H9 (cell line): ENCODE measurements at places on chromosomes 11 and 22. TPM values are rescaled to one million over a fixed set of nuclear protein-coding genes. Genes with fewer than 3 reads are reported as not detected.

GRCh38 chr11:119315131-119316015, 1.6 kb downstream of the MCAM start:
- H3K27me3 ChIP-seq, result peaks cover 9% of the 10 kb centered on the region; the same call in 1 of the 2 replicates
- DNase-seq, result peak; percentile 82
- H3K4me1 ChIP-seq, result peaks cover 15% of the 10 kb centered on the region; the same call in 1 of the 2 replicates
- peak overlapping the region; percentile 66 for H3K4me3 ChIP-seq
- peaks cover 25% of the 10 kb centered on the region for H3K36me3 ChIP-seq

DNA sequence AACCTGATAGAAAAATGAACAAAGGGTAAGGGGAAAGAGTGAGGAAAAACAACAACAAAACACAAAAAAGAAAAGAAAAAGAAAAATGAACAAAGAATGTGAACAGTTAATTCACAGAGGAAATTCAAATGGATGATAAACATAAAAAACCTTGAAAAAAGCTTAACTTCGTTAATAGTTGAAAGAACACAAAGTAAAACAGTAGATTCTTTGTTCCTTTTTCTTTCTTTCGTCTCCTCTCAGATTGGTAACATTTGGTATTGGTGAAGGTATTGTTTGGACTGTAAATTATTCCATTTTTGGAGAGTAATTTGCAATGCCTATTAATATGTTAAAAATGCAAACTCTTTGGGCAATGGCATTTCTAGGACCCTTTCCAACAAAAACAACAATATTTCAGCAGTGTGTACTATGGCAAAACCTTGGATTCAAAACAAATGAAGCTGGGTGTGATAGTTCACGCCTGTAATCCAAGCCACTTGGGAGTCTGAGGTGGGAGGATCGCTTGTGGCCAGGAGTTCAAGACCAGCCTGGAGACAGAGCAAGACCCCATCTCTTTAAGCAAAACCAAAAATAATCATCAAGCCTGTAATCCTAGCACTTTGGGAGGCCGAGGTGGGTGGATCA, 3.3 kb upstream of the BACE1 start:
- no peak overlapping the region for H3K4me3 ChIP-seq
- no peak overlapping the region for H3K27ac ChIP-seq
- H3K36me3 ChIP-seq, result no peaks in the 10 kb centered on the region
- no peaks in the 10 kb centered on the region for H3K27me3 ChIP-seq
- no peaks in the 10 kb centered on the region for H3K4me1 ChIP-seq
- DNase-seq, result no peak

GRCh38 chr11:120124355-120124754, 13.6 kb downstream of the TRIM29 start:
- no peak overlapping the region for H3K27ac ChIP-seq
- no peak overlapping the region for H3K4me3 ChIP-seq
- no peaks in the 10 kb centered on the region for H3K4me1 ChIP-seq
- H3K27me3 ChIP-seq, result no peaks in the 10 kb centered on the region
- no peak for DNase-seq
- 0 out of 3 replicates have a peak, but pooled peaks cover 5% of the 10 kb centered on the region for H3K36me3 ChIP-seq

DNA sequence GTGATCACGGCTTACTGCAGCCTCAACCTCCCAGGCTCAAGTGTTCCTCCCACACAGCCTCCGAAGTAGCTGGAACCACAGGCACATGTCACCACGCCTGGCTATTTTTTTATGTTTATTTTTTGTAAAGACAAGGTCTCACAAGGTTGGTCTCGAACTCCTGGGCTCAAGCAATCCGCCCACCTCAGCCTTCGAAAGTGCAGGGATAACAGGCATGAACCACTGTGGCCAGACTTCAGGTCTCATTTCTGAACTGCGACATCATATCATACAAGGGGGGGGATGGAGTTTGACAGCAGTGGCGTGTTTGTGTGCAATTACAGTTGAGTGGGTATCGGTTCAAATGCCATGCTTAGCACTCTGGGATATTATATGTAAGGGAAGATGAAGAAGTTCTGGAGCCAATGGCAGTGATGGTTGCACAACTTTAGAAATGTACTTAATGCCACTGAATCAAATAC, 6.9 kb downstream of the NAALADL1 start:
- no peaks in the 10 kb centered on the region for H3K36me3 ChIP-seq
- H3K4me3 ChIP-seq, result no peak overlapping the region
- H3K27me3 ChIP-seq, result no peaks in the 10 kb centered on the region
- no peak overlapping the region for H3K27ac ChIP-seq
- no peaks in the 10 kb centered on the region for H3K4me1 ChIP-seq

- H3K27ac ChIP-seq, result no peak overlapping the region
- no peaks in the 10 kb centered on the region; the same call in 1 of the 2 replicates for H3K27me3 ChIP-seq
- H3K36me3 ChIP-seq, result no peaks in the 10 kb centered on the region
- DNase-seq, result no peak
- H3K4me3 ChIP-seq, result no peak overlapping the region
These were observed 106.2 kb downstream of the PKNOX2 start for GRCh38 chr11:125270711-125271110.

DNA sequence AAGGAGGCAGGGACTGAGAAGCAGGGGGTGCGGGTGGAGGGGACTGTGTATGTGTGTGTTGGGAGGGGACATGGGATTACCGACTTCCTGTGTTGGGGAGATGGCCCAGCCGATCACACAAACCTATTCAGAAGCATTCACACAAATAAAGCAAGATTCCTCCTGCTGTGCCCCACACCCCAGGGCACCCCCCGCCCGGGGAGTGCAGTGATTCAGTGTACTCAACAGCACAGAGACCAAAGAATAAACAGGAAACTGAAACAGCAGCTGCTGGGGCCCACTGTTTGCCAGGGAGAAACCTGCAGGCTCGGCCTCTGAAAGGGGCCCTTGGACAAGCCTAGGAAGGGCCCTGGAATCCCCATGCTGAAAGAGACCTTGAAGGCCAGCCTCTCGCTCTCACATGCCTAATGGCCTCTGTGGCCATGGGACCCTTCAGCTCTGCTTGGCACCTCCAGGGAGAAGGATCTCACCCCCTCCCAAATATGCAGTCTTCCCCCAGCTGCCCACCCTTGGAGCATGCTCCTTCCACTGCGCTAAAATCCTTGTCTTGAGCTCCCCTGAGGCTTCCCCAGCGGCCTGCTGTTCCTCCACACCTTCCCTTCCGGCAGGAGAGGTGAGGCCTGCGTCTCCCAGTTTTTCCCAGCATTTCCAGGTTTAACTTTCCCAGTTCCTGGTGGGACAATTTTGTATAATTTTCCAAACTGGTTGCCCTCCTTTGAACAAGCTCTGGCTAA, 72.9 kb downstream of the CSNK2A3 start:
- no peak overlapping the region for H3K27ac ChIP-seq
- peak; percentile 53 for DNase-seq
- H3K27me3 ChIP-seq, result no peaks in the 10 kb centered on the region
- no peaks in the 10 kb centered on the region for H3K4me1 ChIP-seq

DNA sequence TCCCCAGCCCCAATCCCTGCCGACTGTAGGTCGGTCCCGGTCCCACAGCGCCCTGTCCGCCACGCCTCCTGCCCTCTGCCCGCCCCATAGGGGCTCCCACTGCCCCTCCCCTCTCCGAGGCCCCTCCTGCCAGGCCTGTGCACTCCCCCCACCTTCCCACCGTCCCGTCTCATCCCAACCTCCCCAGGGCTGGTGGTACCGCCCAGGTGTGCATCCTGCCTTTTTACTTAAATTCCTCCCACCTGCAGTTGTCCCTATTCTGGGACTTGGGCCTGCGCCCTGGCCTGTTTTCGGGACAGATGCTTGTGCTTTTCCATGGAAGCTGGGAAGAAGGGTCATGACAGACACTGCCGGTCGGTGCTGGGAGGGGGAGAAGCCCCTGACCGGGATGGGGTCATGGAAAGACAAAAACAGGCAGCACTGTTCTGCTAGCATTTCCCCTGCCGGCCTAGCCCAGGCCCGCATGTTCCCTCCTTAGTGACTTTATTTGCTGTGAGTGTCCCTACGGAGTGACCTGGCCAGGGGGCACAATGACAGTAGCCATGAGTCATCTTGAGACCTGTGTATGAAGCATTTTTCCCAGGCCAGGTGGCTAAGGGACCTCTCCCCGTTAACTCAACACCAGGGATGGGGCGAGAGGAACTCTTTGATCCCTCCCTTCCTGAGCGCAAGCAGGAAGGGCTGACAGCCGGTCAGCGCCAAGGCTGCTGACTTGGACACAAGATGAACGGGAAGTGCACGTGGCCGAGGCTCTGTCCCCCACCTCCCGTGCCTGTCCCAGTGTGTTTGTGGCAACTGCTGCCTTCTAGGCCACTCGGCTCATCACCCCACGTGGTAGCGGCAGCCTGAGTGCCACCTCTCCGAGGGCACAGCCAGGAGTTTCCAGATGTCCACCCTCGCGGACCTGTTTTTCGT, 7.1 kb downstream of the TBX1 start:
- DNase-seq, result peak; percentile 68
- peak overlapping the region; percentile 68 for H3K4me3 ChIP-seq
- peaks cover 4% of the 10 kb centered on the region; the same call in 1 of the 2 replicates for H3K4me1 ChIP-seq
- H3K27me3 ChIP-seq, result peaks cover 56% of the 10 kb centered on the region
- H3K27ac ChIP-seq, result no peak overlapping the region

DNA sequence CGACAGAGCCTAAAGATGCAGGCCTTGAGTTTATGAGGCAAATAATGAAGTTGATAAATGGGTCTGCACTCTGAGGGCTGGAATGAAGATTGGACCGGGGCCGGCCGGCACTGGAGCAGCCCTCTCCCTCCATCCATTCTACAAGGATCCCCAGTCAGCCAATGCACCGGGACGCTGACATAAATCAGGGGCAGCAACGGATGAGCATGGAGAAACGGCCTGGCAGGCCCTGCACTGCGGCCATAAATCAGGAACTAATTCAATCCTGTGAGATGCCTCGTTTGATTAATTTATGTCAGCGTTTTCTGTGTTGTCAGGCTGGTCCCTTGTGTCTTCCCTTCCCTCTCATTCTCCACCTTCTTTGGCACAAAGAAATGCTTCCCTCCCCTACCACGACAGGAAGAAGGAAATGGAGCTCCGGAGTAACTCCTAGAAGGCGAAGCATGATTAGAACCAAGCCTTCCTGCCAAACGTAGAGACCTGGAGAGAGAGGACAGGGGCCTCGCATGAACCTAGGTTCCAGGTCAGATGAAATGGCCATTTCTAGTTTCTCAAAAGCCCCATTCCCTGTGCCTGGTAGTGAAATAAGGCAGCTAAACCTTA, 358.4 kb downstream of the OPCML start:
- no peaks in the 10 kb centered on the region for H3K27me3 ChIP-seq
- H3K36me3 ChIP-seq, result no peaks in the 10 kb centered on the region
- no peak for DNase-seq
- no peak overlapping the region for H3K27ac ChIP-seq
- no peak overlapping the region for H3K4me3 ChIP-seq
- H3K4me1 ChIP-seq, result no peaks in the 10 kb centered on the region

DNA sequence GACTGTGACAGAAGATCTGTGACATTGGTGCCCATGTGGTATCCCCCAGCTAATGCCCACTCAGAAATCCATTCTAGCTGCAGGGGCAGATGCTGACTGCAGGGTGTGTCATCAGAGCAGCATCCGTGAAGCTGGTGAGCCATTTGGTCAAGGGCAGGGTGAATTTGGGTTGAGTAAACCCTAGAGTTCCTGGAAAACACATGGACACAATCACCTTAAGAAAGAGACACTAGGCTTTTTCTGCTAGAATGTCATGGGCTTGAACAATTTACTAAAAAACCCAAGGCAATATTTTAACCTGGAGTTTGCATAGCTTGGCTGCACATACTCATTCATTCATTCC, 100.0 kb downstream of the ADAMTS15 start:
- H3K36me3 ChIP-seq, result no peaks in the 10 kb centered on the region; the same call in 2 of the 3 replicates
- no peak overlapping the region for H3K4me3 ChIP-seq
- no peak overlapping the region for H3K27ac ChIP-seq
- H3K27me3 ChIP-seq, result no peaks in the 10 kb centered on the region
- no peaks in the 10 kb centered on the region for H3K4me1 ChIP-seq

- H3K36me3 ChIP-seq, result no peaks in the 10 kb centered on the region
- H3K4me1 ChIP-seq, result peaks cover 6% of the 10 kb centered on the region; the same call in 1 of the 2 replicates
- H3K4me3 ChIP-seq, result no peak overlapping the region
- no peak overlapping the region for H3K27ac ChIP-seq
- no peaks in the 10 kb centered on the region for H3K27me3 ChIP-seq
These were observed 24.9 kb downstream of the CD44 start for GRCh38 chr11:35163702-35164496.

GRCh38 chr11:7486781-7487140, 1.5 kb downstream of the OLFML1 start:
- H3K27me3 ChIP-seq, result no peaks in the 10 kb centered on the region
- no peak overlapping the region for H3K4me3 ChIP-seq
- peaks cover 3% of the 10 kb centered on the region; the same call in 1 of the 2 replicates for H3K4me1 ChIP-seq
- no peak overlapping the region for H3K27ac ChIP-seq

DNA sequence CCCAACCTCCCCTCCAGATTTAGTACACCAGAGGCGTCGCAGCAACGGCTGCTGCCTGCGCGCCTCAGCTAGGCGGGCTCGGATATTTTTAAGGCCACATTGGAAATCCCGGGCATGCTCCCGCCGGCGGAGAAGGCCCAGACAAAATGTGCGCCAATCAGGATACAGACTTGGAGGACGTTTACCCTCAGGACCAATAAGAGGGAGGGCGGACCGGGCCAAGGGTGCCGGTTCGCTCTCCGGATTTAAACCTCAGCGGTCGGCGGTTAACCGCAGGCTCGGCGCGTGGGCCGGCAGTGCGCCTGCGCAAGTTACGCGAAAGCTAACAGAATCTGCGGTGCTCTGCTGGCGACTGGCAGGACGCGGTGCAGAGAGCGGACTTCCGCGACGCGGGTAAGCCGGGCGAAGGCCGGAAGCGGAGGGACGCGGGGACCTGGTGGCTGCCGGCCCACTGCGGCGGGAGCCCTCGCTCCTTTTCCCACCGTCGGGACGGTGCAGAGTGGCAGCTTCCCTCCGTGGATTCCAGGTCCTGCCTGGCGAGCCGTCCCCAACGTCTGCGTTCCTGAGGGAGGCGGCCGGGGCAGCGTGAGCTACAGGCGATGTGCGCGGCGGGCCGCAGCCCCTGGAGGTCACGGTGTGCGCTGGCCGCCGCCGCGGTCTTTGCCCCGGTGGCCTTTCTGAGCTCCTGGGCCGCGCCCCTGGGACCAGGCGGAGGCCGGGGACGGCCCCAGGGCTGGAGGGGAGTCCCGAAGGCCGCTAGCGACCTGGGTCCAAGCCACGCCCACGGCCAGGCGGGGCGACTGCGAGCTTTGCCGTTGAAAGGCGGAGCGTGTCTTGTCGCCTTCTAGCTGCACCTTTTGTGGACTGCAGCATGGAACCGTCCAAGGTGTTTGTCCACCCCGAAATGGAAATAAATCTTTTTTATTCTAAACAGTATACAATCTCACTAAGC, at the start of gene HYLS1:
HYLS1 (plus strand) TSS at position 296 of the 952 bp plus-strand sequence. CDS start 11,701 bp downstream, outside the sequence.
- H3K27me3 ChIP-seq, result no peaks in the 10 kb centered on the region
- H3K36me3 ChIP-seq, result peaks cover 6% of the 10 kb centered on the region
- peak; percentile 97 for DNase-seq
- no peak within 1 kb of the TSS for H3K27ac ChIP-seq
- H3K4me3 ChIP-seq, result peak within 1 kb of the TSS; percentile 79
- no peaks in the 10 kb centered on the region for H3K4me1 ChIP-seq

- H3K27ac ChIP-seq, result no peak overlapping the region
- no peak overlapping the region for H3K4me3 ChIP-seq
- H3K4me1 ChIP-seq, result no peaks in the 10 kb centered on the region
- H3K27me3 ChIP-seq, result no peaks in the 10 kb centered on the region
These were observed 6.4 kb downstream of the MS4A15 start for GRCh38 chr11:60762851-60763691.

The TREH gene
- total RNA-seq, result not detected in 2 replicates

The HSPA8 gene
- total RNA-seq, result 2,142 and 2,160 TPM in 2 replicates

The OR8A1 gene
- not detected in 2 replicates for total RNA-seq

The MUC15 gene
- total RNA-seq, result not detected in 2 replicates

The PHOX2A gene
- total RNA-seq, result 1.1 and 1.4 TPM in 2 replicates

The DDTL gene
- total RNA-seq, result not detected in 2 replicates

The CCDC89 gene
- total RNA-seq, result not detected in 2 replicates
